SJCRH30 (cell line): ENCODE measurements at places on chromosomes 6 and 20. TPM values are rescaled to one million over a fixed set of nuclear protein-coding genes. Genes with fewer than 3 reads are reported as not detected.

GRCh38 chr6:18507018-18507415 is 119.9 kb downstream of the RNF144B start:
- no peak overlapping the region for H3K27ac ChIP-seq
- no peak for DNase-seq
- no peak overlapping the region for H3K4me3 ChIP-seq
- H3K4me1 ChIP-seq = no peaks in the 10 kb centered on the region

GRCh38 chr20:47330933-47331708 is 25.4 kb downstream of the ZMYND8 start:
- H3K4me1 ChIP-seq = peaks cover 5% of the 10 kb centered on the region; the same call in 1 of the 2 replicates
- H3K27ac ChIP-seq = no peak overlapping the region
- no peaks in the 10 kb centered on the region for H3K27me3 ChIP-seq
- no peak overlapping the region for H3K4me3 ChIP-seq
- no peak for DNase-seq

GRCh38 chr6:80641591-80641990 is 535.1 kb downstream of the BCKDHB start:
- H3K4me3 ChIP-seq = no peak overlapping the region
- H3K36me3 ChIP-seq = no peaks in the 10 kb centered on the region
- no peaks in the 10 kb centered on the region for H3K4me1 ChIP-seq

GRCh38 chr20:8670893-8671215 is 398.0 kb upstream of the PLCB4 start:
- no peaks in the 10 kb centered on the region for H3K36me3 ChIP-seq
- H3K27me3 ChIP-seq = no peaks in the 10 kb centered on the region
- H3K4me3 ChIP-seq = no peak overlapping the region

DNA sequence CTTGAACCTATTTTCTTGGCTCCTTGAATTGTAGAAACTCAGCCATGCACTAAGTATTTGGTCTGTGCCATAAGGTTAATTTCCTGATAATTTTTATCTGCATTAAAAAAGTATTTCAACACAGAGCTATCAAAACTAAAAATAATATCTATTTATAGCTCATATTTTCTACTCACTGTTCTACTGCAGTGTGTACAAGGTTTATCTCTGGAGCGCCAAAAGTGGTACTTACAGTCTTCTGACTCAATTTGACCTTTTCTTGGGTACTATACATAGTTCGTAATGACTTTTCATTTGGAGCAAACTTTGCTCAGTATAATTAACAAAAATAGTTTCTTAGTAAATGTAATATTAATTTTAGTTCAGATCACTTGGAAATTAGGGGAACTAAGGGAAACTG is 69.2 kb downstream of the IRAK1BP1 start:
- H3K27ac ChIP-seq = no peak overlapping the region
- H3K27me3 ChIP-seq = no peaks in the 10 kb centered on the region
- H3K36me3 ChIP-seq = peaks cover 38% of the 10 kb centered on the region
- H3K4me3 ChIP-seq = no peak overlapping the region

- no peak overlapping the region for H3K27ac ChIP-seq
- no peaks in the 10 kb centered on the region for H3K4me1 ChIP-seq
- no peak overlapping the region for H3K4me3 ChIP-seq
- peaks cover 39% of the 10 kb centered on the region for H3K36me3 ChIP-seq
- H3K27me3 ChIP-seq = no peaks in the 10 kb centered on the region; the same call in 1 of the 2 replicates
- DNase-seq = no peak
These were observed 41.9 kb downstream of the MTHFD1L start for GRCh38 chr6:150907383-150907782.

- no peak for DNase-seq
- H3K4me1 ChIP-seq = no peaks in the 10 kb centered on the region
- peaks cover 7% of the 10 kb centered on the region for H3K36me3 ChIP-seq
These were observed 3.0 kb upstream of the GLO1 start for GRCh38 chr6:38705924-38706323.

DNA sequence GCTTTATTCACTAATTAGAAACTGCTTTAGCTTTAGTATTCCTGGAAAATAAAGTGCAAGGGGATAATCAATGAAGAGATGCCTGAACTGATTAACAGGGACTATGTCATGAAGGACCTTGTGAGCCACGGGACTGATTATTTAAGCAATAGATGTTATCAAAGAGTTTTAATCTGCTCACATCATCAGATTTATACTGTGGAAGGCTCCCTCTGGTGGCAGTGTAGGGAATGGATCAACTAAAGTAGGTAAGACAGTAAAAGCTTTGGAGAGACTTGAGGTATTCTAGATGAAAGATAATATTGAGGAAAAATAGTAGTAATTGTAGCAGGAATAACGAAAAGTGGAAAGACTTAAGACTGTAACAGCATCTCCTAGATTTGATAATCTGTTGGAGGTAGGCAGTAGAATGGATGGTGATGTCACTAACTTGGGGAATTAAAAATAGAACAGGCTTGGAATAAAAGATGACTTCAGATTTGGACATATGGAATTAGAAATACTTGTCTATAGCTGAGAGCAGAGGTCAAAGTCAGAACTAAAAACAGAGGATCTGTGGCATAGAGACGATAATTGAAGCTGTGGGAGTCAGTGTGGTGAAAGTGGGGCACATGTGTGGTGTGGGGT is 80.3 kb upstream of the HTR1E start:
- no peaks in the 10 kb centered on the region for H3K27me3 ChIP-seq
- no peaks in the 10 kb centered on the region for H3K36me3 ChIP-seq
- peak; percentile 64 for DNase-seq
- no peaks in the 10 kb centered on the region for H3K4me1 ChIP-seq

- no peak overlapping the region for H3K27ac ChIP-seq
- no peak overlapping the region for H3K4me3 ChIP-seq
- H3K27me3 ChIP-seq = no peaks in the 10 kb centered on the region
- DNase-seq = no peak
- H3K36me3 ChIP-seq = no peaks in the 10 kb centered on the region
- H3K4me1 ChIP-seq = no peaks in the 10 kb centered on the region
These were observed 71.2 kb downstream of the LY86 start for GRCh38 chr6:6659600-6660327.

DNA sequence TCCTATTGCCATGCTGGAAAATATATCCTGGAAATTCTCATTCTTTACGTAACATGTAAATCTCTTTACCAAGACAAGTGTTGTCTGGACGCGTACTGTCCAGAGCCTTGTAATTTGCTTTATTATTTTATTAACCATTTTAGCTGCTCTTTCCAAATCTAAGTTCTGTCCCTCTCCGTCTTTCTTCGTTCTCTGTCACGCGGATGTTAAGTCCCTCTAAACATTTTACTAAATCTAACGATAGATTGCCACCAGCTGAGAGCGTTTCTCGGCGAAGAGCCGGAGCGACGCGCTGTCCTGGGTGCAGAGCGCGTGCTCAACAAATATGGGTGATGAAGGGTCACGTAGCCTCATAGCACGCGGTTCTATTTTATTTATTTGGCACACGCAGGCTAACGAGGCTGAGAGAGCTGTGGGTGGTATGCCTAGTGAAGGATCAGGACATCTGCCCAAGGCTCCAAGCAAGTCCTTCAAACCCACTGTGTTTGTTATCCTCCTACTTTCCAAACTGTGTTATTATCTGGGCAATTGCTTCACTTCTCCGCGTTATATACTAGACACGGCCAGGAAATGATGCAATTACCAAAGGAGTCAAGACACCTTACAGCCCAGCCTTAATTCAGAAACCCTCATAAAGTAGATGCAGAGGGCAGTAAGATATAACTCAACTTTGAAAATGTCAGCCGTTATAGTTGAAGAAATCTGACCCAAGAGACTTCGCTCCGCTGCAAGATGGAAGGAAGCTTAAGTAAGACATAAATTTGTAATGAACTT is 10.0 kb upstream of the NCOA7 start:
- peak; percentile 80 for DNase-seq
- peak overlapping the region; percentile 62 for H3K27ac ChIP-seq
- H3K27me3 ChIP-seq = no peaks in the 10 kb centered on the region
- H3K4me1 ChIP-seq = 0 out of 2 replicates have a peak, but pooled peaks cover 5% of the 10 kb centered on the region

DNA sequence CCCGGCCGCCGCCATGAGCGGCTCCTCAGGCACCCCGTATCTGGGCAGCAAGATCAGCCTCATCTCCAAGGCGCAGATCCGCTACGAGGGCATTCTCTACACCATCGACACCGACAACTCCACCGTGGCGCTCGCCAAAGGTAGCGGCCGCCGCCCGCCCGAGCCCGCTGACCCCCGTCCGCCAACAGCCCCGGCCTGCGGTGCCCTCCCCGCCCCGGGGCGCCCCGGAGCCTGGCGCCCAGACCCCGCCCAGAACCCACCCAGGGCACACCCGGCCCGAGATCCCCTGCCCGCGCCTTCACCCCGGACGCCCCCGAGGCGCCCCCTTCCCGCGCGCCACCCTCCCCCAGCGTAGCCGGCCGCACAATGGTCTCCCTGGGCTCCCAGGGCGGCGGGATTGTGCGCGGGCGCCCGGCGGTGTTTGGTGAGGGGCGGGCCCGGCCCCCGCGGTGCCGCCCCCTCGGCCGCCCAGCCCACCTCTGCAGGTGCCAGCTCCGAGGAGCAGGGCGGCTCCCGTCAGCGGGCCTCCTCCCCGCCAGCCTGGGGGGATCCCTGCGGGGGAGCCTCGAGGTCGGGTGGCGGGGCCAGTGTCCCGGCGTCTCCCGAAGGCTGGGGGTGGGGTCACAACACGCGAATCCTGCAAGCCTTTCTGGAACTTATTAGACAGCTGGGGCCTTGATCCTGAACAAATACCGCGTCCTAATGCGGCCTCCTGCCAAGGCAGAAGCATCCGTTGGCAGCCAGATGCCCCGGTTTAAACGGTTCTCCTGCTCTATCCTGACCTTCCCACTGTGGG is 577 bp downstream of the LSM14B start:
- no peaks in the 10 kb centered on the region; the same call in 1 of the 2 replicates for H3K27me3 ChIP-seq
- H3K4me3 ChIP-seq = peak overlapping the region; percentile 71
- peak; percentile 81 for DNase-seq

- H3K27ac ChIP-seq = no peak overlapping the region
- peaks cover 20% of the 10 kb centered on the region for H3K27me3 ChIP-seq
- peaks cover 6% of the 10 kb centered on the region; the same call in 1 of the 2 replicates for H3K4me1 ChIP-seq
- H3K4me3 ChIP-seq = no peak overlapping the region
- no peak for DNase-seq
These were observed 23.0 kb downstream of the SLCO4A1 start for GRCh38 chr20:62665153-62665754.

DNA sequence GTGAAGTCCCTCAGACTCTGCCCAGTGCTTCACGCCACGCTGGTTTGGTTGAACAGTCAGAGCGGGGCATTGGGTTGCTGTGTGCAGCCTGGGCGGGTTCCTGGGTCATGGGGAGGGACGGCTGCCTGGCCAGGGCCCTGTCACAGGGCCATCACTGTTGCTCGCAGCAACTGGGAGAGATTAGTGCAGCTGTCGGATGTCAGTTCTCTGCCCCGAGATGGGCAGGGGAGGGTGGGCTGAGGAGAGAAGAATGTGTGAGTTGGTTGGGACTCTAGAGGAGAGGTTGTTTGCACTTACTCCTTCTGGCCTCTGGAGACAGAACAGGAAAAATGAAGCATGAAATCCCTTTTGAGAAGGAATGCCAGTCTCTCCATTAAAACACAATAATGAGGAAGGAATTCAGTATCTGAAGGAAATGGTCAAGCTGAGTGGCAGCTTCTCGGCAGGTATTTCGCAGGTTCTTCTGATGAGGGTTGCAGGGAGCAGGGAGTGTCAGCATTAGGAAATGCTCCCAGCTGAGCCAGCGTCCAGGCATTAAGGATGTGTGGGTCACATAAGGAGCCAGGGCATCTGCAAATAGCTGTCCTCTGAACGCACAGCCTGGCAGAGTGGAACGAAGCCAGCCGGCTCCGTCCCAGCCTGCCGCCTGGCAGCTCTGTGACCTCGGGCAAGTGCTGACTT is 95.9 kb downstream of the SSR1 start:
- DNase-seq = peak; percentile 92
- H3K36me3 ChIP-seq = peaks cover 4% of the 10 kb centered on the region
- H3K27ac ChIP-seq = peak overlapping the region; percentile 92
- H3K4me1 ChIP-seq = peaks cover 52% of the 10 kb centered on the region
- H3K27me3 ChIP-seq = no peaks in the 10 kb centered on the region

GRCh38 chr6:148288541-148288940 is 54.1 kb upstream of the SASH1 start:
- no peak for DNase-seq
- H3K27me3 ChIP-seq = no peaks in the 10 kb centered on the region
- H3K36me3 ChIP-seq = no peaks in the 10 kb centered on the region
- no peak overlapping the region for H3K4me3 ChIP-seq
- H3K27ac ChIP-seq = no peak overlapping the region

DNA sequence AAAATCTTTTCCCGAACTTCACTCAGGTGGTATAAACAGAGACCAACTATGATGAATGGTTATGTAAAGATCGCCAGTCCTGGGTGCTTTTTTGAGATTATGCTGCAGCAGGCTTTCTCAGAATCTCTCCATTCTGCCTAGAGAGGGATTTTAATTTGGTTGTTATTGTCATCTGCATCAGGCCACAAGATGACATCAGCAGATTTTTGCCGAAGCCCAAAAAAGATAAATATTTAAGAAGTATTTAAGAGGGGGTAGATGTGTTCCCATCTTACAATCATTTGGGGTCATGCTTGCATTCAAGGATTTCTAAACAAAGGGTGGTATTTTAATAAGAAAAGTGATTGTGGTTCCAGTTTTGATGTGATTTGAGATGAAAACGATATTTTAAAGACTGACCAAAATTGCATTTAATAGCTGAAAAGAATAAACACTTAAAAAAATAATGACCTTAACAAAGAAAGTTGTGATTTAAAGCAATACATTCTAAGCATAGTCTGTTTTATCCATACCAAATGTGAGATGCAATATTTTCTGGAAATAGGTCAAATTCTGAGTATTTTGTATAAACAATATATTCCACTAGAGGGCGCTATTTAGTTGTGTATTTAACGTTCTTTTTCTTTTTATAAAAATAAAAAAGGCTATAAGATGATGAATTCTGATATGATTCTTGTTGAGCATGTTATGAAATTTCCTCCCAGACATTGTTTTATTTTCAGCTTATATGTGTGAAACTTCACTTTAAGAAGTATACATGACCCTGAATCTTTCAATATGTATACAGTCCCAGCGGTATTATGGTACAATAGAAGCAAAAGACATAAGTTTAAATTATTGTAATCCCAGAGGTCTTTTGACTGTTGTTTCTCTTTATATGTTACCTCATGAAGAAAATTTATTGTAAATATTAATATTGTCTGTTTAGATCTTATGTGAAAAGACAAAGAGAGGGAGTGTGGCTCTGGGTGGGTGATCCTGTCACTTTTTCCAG is 51.0 kb upstream of the ZFP64 start:
- no peaks in the 10 kb centered on the region for H3K4me1 ChIP-seq
- no peak overlapping the region for H3K27ac ChIP-seq
- no peak for DNase-seq
- H3K36me3 ChIP-seq = no peaks in the 10 kb centered on the region

- peaks cover 8% of the 10 kb centered on the region; the same call in 1 of the 2 replicates for H3K4me1 ChIP-seq
- DNase-seq = no peak
- H3K27me3 ChIP-seq = no peaks in the 10 kb centered on the region
These were observed 103.4 kb upstream of the CDYL start for GRCh38 chr6:4672772-4673171.

CALHM4 gene
- total RNA-seq = not detected in 2 replicates

ZNF334 gene
- total RNA-seq = 0.32 and 0.35 TPM in 2 replicates

RCAN2 gene
- total RNA-seq = 0.20 and 0.43 TPM in 2 replicates

BEND6 gene
- total RNA-seq = 0.48 and 0.93 TPM in 2 replicates

KCNB1 gene
- total RNA-seq = 0.10 and 0.30 TPM in 2 replicates

C6orf58 gene
- total RNA-seq = not detected in 2 replicates

CRISP3 gene
- not detected in 2 replicates for total RNA-seq

STMND1 gene
- total RNA-seq = not detected in 2 replicates

DEFB113 gene
- total RNA-seq = not detected in 2 replicates
